ENCODE measurements at places on chromosomes 2 and 18. TPM values are rescaled to one million over a fixed set of nuclear protein-coding genes. Genes with fewer than 3 reads are reported as not detected.
A peak's percentile ranks its signal among the peaks of the same experiment; 100 is the strongest.

Gene NEUROD1
- not detected for total RNA-seq

Gene ATP6V1C2
- not detected for total RNA-seq

DNA sequence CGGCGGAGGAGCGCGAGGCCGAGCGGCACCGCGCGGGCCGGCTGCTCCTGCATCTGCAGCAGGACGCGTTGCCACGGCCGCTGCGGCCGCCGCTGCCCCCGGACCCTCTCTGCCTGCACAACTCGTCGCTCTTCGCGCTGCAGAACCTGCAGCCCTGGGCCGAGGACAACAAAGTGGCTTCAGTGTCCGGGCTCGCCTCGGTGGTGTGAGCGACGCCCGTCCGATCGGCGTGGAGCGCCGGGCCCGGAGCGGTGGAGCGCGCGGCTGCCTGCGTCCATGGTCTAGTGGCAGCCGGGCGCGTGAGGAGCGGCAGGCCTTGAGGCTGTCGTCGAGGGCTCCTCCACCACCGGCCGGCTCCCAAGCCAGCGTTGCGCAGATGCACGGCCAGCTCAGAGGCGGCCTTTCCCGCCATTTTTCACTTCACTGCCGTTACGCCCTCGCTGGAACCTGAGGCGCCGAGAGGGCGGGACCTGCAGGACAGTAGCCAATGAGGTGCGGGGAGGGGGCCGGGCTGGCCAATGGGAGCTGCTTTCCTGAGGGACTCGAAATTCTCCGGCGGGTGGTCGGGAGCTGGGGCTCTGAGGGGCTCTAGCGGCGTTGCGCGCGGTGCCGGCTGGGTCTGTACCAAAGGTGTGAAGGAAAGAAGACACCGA lies 1.9 kb downstream of the TLX2 start:
- peak; percentile 93 for DNase-seq

Gene GCKR
- total RNA-seq: not detected

- no peak for DNase-seq
Observed at GRCh38 chr2:21559351-21559750, 435.6 kb downstream of the TDRD15 start.

DNA sequence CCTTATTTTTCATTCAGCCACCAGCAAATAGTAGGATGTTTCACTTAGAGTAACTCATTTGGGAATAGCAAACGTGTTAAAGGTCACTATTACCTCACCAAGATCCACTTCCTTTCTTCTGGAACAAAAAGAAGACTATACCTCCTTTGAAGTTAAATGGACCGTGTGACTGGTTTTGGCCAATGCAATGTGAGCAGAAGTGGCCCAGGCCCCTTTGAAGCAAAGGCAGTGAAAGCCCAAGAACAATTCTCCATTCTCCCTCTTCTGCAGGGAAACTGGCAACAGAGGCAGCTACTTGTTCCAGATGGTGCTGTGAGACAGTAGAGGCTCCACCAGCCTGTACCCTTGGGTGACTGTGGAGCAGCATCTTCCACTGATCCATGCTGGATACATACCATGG lies 11.3 kb upstream of the MALL start:
- DNase-seq: peak; percentile 41

GRCh38 chr2:95354469-95354901 lies 48.0 kb upstream of the FAHD2A start:
- no peak for DNase-seq

- DNase-seq: no peak
Observed at GRCh38 chr2:137348301-137348700, 583.0 kb downstream of the THSD7B start.

Gene VWC2L
- not detected for total RNA-seq

Gene ZNF396
- 0.19 TPM for total RNA-seq

- DNase-seq: no peak
Observed at GRCh38 chr2:7880566-7880965, 801.3 kb upstream of the ID2 start.

Gene MEP1B
- not detected for total RNA-seq

DNA sequence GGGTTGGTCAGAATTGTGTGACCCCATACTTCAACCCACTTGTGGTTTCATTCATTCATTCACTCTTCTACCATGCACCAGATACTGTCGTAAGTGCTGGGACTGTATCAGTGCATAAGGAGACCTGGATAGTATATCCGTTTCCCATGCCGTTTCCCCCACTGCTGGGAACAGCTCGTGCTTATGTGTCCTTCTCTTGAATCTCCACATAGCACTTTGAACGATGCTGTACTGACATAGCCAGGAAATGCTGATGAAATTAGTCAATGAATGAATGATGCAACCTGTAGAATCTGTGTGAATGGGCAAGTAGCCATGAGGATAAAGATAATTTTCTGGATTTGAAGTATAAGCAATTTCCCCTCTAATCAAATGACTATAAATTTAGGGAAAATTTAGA lies 276.1 kb downstream of the BCL2 start:
- DNase-seq: no peak

DNA sequence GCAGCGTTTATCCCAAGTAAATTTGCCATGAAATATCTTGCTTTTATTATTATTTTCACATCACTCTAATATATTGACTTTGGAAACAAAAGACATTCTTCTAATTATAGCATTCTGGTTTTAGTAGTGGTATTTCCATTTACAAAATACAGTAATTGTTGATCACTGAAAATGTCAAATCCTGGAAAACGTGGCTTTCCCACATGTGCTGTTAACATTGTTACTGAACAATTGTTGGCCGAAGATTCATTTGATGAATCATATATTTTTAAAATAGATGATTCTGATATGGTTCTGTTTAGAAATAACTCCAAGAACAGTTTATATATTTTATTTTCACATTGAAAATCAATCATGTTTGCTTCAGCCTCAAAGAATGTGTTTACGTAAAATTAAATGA lies 32.9 kb downstream of the SP140 start:
- DNase-seq: no peak

DNA sequence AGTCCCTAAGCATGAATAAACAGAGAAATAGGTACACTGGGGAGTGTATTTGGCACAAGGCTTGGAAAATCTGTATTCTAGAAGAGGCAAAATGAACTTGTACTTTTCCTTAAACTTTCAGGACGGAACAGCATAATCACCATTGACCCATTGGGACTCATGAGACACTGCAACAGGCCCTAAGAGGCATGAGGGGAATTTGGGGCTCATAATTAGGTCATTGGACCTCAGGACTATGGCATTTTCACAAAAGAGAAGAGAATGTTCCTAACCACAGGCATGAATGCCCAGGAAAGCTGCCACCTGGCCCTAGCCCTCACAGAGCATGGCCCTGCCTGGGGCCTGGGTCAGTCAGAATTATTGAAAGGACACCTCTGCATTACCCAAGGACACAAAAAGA lies 67.9 kb upstream of the PIK3C3 start:
- DNase-seq: no peak

DNA sequence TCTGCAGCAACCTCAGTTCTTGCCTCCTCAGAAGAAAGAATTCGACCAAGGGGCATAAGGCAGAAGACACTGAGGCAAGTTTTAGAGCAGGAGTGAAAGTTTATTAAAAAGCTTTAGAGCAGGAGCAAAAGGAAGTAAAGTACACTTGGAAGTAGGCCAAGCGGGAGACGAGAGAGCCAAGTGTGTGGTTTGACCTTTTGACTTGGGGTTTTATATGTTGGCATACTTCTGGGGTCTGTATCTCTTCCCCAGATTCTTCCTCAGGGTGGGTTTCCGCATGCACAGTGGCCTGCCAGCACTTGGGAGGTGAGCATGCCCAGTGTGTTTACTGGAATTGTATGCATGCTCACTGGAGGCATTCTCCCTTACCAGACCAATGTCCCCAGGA lies 59.3 kb upstream of the ANKRD44 start:
- DNase-seq: no peak

- no peak for DNase-seq
Observed at GRCh38 chr2:144835634-144836350, 315.9 kb upstream of the ZEB2 start.

Gene TCF7L1
- total RNA-seq: not detected

Gene GALNT1
- 50.8 TPM for total RNA-seq

Gene AMMECR1L
- total RNA-seq: 20.2 TPM

- DNase-seq: no peak
Observed at GRCh38 chr18:60202708-60203107, 169.9 kb downstream of the MC4R start.

- no peak for DNase-seq
Observed at GRCh38 chr2:53633441-53633840, 134.2 kb upstream of the CHAC2 start.

- DNase-seq: no peak
Observed at GRCh38 chr2:52405980-52406379, 1361.6 kb upstream of the CHAC2 start.

GRCh38 chr2:148982282-148982681 lies 56.2 kb upstream of the LYPD6B start:
- no peak for DNase-seq

DNA sequence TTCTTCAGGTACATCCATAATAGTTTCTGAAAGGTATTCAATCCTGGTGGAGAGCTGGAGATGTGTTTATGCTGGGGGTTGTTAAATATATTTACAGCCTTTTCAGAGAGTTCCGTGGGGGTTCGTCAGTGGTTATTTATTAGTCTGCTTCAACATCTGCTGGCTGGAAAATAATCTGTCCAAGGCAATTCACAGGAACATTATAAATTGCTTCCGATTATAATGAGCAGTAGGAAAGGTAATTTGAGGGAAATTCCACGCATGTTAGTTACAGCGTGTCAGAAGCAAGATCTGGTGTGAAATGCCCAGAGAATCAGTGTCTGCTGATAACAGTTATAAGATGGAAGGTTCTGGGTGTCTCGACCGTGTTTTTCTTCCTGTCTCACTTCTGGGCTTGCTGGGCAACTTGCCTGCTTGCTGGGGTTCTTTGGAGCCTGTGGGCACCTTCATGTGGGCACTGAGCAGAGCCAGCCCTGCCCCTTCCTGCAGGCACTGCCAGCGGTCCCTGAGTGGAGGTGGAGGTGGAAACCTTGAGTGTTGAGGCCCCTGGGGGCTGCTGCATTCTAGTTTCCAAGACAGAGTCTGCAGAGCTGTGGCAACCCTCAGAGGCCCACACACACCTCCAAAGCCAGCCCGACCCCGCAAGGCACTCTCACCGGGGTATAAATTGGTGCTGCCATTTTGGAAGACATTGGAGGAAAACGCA lies 185.7 kb downstream of the FAM210A start:
- no peak for DNase-seq

DNA sequence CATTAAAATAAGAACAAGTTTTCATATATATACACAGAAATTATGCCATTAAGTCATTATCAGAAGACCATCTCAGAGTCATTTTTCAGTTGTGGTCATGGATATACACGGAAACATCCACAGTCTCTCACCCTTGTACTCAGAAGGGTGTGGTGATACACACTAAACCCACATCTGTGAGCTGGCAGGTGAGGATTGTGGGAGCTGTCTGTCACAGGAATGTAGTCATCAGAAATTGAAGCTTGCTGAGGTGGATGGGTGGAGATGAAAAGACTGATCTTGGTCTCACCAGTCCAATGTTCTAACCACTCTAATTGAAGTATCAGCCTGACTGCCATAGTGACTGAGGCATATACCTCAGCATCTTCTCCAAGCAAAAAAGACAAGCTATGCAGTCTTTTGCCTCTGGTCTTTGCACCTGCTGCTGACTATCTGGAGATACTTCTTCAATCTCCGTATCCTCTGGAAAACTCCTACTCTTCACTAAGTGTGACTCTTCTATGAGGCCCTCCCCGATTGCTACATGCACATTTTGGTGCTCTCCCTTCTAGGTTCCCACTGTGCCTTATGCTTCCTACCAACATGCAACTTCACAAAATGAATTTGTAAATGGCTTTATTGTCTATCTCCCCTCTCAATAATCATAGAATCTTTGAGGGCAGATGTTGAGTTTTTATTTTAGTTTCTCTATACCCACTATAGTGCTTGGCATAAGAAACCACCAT lies 232.8 kb downstream of the DYM start:
- peak; percentile 87 for DNase-seq

Gene MARCHF4
- not detected for total RNA-seq

Gene USP14
- total RNA-seq: 97.9 TPM

Gene MC5R
- total RNA-seq: not detected

Gene TRAPPC12
- 91.7 TPM for total RNA-seq

GRCh38 chr2:168156661-168157060 lies 90.7 kb downstream of the STK39 start:
- DNase-seq: no peak

Gene SPP2
- not detected for total RNA-seq

Gene GRHL1
- total RNA-seq: 1.2 TPM

Gene NBAS
- total RNA-seq: 38.5 TPM

Data from activated CD4-positive, alpha-beta T cell treated with anti-CD3 and anti-CD28 coated beads, Interleukin-2, amount 10 ng/mL, durations not matched to agents 24 days and 14 days (primary cell).